ENCODE measurements at places on chromosomes 5 and 9.

DNA sequence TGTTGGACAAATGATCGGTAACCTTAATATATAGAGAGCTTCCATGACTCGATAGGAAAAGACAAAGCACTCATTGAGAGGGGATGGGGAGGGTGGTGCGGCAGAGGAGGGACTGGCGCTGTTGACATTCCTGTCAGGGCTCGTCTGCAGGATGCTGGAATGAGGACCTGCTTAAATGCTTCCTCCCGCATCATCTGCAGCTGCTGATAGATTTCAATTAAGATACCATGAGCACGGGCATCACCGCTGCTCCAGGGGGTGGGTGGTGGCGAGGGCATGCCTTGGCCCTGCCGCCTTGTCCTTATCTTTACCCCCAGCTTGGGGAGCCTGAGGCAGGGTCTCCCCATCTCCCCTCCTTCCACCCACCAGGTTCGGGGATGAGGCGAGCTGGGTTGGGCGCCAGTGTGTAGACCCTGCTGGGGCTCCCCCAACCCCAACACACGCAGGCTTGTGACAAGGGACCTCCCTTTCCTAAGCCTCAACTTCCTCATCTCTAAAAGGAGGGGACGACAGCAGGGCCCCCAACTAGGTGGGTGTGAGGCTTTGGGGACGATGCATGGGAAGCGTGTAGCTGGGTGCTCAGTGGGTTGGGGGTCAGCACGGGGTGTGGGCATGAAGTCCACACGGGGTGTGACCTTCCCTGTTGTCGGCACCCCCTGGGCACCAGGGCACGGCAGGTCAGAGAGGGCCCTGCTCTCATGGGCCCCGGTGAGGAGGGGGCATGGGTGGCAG is 11.7 kb upstream of the QRFP start:
- no peak for DNase-seq

- no peak for DNase-seq
Measured at GRCh38 chr5:118723021-118723338, 265.4 kb downstream of the DTWD2 start.

GRCh38 chr5:135024956-135025729 is 8.9 kb downstream of the PITX1 start:
- DNase-seq: no peak

DNA sequence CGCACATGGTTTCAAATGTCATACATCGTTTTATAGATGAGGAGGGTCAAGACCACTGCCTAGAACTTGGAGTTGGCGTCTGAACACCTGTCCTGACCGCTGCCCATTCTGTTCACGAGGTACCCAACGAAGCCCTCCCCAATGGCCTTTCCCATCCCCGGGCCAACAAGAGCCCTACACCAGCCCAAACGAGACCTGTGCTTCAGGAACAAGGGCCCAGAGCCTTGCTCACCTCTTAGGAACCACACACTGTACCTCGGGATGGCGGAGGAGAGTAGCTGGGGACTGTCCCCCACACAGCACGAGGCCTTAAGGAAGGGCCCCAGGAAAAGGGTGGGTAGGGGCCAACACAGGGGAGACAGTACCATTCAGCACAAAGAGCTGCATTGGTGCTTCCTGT is 3.0 kb downstream of the SURF6 start:
- DNase-seq: no peak
